Mammary epithelial cell (primary cell): ENCODE measurements at places on chromosomes 3 and 15. TPM values are rescaled to one million over a fixed set of nuclear protein-coding genes. Genes with fewer than 3 reads are reported as not detected.

Gene TIMP4
- not detected for polyA plus RNA-seq

Gene RBPMS2
- 0.03 TPM for polyA plus RNA-seq

- DNase-seq = peak; percentile 18
Measured at GRCh38 chr3:86774082-86774691, 216.8 kb downstream of the VGLL3 start.

GRCh38 chr3:184772667-184773272 is 39.2 kb upstream of the VPS8 start:
- DNase-seq = no peak

GRCh38 chr3:172201136-172201869 is 161.9 kb downstream of the FNDC3B start:
- DNase-seq = peak; percentile 67

DNA sequence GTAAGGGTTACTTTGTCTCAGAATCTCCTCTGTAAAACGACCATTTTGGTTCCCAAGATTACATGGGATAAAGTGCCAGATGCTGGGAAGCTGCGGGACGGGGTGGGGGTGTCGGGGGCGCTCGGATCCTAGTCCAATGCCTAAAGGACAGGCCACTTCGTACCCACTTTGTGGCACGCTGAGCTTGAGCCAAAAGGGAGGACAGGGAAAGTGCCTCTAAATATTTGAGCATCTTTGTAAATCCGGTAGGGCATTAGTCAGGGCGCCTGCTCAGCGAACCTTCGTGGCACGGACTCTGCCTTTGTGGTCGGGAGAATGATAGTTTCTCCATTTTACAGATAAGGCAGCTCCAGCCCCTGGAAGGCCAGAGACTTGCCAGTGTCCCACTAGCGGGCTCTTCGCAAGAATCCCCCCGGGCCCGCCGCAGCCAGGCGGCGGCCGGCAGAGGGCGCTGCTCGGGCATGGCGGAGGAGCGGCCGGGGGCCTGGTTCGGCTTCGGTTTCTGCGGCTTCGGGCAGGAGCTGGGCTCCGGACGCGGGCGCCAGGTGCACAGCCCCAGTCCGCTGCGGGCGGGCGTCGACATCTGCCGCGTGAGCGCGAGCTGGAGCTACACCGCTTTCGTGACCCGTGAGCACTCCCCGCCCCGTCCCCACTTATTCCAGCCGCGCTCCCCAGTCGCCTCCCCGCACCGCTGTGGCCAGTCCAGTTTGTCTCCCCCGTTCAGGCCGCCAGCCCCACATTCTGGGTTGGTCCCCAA is 1.8 kb downstream of the RCCD1 start:
- DNase-seq = peak; percentile 41

DNA sequence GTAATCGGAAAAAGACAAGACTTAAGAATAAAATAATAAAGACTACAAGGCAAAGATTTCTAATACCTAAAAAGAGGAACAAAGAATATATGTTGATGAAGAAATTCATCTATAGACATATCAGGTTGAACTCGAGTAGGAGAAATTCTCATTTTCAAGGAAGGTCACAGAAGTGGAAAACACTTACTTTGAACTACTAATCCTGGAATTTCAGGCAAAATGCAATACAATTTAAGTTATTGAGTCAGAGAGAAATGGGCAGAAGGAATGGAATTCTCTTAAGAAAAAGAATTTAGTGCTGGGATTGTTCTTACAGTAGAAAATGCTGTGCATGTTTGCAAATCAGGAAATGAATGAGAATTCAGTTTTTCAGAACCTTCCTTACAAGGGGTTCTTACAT is 135.9 kb upstream of the TGFBR2 start:
- no peak for DNase-seq
